Colonic mucosa (tissue), 4 donors: ENCODE measurements at places on chromosomes 2 and 18. TPM values are rescaled to one million over a fixed set of nuclear protein-coding genes. Genes with fewer than 3 reads are reported as not detected.

Gene CYP26B1
- 1.0 TPM for total RNA-seq

DNA sequence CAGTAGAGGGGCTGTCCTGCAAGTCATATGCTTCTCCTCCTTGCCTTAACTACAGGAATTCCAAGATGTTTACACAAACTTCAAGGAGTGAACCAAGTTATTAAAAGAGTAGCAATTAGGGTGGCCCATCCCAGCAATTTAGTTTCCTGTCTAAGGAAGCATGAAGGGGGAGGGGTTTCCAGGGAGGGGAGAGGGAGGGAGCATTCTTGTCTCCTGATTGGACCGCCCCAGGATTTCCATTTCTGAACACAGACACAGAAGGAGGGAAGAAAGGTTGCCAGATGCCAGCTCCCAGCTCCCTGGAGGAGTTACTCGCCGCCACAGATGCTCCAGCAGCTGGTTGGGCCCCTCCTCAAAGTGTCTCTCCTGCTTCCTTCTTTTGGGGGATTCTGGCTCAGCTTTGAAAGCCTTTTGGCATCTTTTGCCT, 107.6 kb downstream of the TRIB2 start:
- H3K36me3 ChIP-seq, result no peaks in the 10 kb centered on the region
- no peaks in the 10 kb centered on the region for H3K4me1 ChIP-seq
- DNase-seq, result no peak
- no peak overlapping the region for H3K4me3 ChIP-seq
- peak overlapping the region; percentile 44 for H3K27ac ChIP-seq

Gene MOB4
- total RNA-seq, result 24.7 TPM

DNA sequence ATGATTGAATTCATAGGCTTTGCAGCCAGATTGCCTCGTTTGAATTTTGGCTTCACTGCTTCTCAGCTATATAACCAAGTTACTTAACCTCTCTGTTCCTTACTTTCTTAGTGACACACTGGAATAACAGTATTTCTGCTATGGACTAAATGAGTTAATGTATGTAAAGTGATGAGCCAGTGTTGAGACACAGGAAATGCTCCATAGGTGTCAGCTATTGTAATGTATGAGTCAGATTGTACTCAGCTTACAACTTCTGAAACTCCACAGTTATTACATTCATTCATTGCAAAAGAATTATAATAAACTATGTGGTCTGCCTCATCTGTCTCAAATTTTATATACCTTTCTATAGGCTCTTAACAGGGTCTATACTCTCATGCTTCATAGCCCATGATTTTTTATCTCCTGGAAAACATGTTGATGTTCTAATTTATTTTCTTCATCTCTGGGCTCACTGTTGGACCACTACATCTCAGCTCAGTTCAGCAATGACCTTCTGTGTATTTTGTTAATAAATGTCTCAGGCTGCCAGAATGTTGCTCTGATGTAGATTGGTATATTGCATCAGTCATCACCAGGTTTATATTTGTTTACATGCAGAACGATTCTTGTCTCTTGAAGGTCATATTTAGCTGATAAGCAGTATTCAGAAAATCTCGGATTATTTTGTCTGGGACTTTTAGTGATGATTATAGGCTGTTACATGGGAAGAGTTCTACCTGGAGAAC, 76.2 kb downstream of the MAP3K20 start:
- no peak overlapping the region for H3K27ac ChIP-seq
- H3K4me1 ChIP-seq, result no peaks in the 10 kb centered on the region
- no peak overlapping the region for H3K4me3 ChIP-seq
- H3K27me3 ChIP-seq, result no peaks in the 10 kb centered on the region

GRCh38 chr18:26089293-26090129, 902 bp downstream of the SS18 start:
- no peaks in the 10 kb centered on the region for H3K36me3 ChIP-seq
- peak overlapping the region; percentile 73 for H3K4me3 ChIP-seq
- H3K27ac ChIP-seq, result peak overlapping the region; percentile 95
- peak; percentile 21 for DNase-seq
